Astrocyte of the spinal cord (primary cell): ENCODE measurements at places on chromosomes 1 and 21.

DNA sequence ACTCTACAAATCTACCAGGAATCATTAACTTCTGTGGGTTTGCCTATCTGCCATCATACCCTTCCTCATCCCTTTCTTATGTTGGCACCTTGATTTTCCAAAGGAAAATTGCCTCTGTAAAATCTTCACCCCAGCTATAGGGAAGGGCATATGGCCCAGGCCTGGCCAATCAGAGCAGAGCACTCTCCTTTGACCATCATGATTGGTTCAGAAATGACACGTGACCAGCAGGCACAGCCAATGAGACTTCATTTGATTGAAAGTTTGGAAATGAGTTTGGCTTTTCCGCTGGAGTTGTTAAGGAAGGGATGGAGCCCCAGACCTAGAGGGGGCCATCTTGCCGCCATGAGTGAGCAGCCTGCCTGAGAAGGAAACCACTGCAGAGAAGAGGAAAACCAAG lies 35.1 kb upstream of the IFFO2 start:
- no peak for DNase-seq

- DNase-seq: no peak
Measured at GRCh38 chr1:236887081-236887480, 92.0 kb downstream of the MTR start.

- no peak for DNase-seq
Measured at GRCh38 chr1:178151831-178152230, 57.9 kb downstream of the RASAL2 start.

DNA sequence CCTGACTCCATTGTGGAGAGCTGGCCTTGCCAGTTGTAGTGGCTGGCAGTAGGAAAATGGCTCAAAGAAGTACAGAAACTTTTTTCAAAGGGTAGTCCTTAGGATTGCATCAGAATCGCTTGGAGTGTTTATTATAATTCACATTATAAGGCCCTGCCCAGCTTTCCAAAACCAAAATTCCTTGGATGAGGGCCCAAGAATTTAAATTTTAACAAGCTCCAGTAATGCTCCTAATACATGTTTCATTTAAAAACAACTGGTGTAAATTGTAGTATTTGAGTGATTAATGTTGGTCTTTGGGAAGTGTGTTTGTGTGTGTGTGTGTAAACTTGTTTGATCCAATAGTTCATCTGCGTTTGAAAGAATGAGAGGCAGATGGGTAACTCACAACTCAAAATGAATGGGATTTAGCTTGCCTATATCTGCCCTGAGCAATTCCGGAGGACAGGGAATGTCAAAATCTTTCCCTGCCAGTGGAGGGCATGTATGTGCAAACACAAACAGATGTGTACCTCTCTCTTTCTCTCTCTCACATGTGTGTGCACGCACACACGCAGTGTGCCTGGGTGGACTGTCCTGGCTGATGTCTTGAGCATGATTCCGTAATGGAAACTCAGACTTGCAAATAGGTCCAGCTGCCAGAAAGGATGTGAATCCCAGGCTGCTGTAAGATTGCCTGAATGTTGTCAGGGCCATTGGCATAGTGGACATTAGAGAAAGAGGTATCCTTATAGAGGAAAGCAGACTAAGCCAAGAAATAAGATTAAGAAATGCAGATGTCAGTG lies 293.1 kb downstream of the LMX1A start:
- no peak for DNase-seq

DNA sequence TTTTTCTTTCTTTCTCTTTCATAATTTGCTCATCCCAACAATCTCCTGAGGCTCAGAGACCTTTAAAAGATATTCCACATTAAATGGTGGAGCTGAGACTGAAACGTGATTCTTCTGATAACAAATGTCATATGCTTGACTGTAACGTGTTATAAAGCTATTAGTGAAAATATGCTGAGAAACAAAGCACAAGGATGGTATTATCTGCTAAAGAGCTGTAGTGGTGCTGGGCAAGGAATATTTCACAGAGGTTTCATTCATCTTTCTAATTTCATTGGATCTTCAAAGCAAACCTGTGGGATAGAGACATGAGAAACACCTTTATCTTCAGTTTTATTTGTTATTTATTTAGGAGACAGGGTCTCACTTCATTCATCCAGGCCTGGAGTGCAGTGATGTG lies 98.1 kb upstream of the WLS start:
- no peak for DNase-seq

- no peak for DNase-seq
Measured at GRCh38 chr1:186283374-186283773, 91.7 kb downstream of the TPR start.
